Stimulated activated CD4-positive, alpha-beta T cell treated with anti-CD3 and anti-CD28 coated beads, Interleukin-1b, Interleukin-23, amount 100 ng/mL, for 24 hours (primary cell): ENCODE measurements at places on chromosomes 5 and 9.

- no peak for DNase-seq
Measured at GRCh38 chr5:1510151-1510561, 13.6 kb downstream of the LPCAT1 start.

GRCh38 chr9:124899845-124900244 is 37.9 kb downstream of the ARPC5L start:
- DNase-seq: no peak

DNA sequence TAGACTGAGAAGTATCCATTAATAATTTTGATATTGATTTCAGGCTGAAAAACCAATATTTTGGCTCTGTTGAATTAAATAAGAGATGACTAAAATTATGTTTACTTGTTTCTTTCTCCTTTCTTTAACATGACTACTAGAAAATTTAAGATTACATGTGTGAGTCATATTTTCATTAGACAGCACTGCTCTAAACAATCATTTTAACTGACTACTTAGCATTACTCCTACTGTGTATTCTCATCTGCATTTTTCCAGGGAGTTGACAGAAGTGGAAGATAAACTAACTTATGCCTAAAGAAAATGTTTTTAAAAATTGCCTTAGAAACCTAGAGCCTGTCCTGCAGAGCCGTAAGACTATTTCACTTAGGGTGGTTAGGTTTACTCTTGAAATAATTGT is 29.1 kb downstream of the TNC start:
- no peak for DNase-seq

GRCh38 chr5:157184117-157184670 is 3.6 kb downstream of the ITK start:
- no peak for DNase-seq

- DNase-seq: no peak
Measured at GRCh38 chr9:136241542-136241941, 4.1 kb downstream of the QSOX2 start.

DNA sequence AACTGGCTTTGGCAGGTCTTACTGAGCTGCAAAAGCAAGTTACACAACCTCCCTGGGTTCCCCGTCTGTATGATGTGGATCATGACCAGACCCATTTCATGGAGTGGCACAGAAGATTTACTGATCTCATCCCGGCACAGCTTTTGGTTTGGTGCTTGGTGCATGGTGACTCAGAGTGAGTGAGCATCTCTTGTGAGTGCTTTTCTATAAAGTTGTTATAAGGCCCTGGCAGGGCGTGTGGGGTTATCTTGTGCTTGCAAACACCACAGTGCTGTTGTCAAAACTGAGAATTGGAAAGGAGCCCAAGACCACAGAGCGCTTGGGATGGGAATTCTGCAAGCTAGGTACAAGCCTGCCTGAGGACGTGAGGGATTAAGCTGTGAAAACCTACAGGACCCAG is 425.2 kb downstream of the GADD45G start:
- no peak for DNase-seq

GRCh38 chr5:126610160-126610559 is 9.4 kb downstream of the PHAX start:
- no peak for DNase-seq

GRCh38 chr5:34675857-34676256 is 19.7 kb downstream of the RAI14 start:
- no peak for DNase-seq

DNA sequence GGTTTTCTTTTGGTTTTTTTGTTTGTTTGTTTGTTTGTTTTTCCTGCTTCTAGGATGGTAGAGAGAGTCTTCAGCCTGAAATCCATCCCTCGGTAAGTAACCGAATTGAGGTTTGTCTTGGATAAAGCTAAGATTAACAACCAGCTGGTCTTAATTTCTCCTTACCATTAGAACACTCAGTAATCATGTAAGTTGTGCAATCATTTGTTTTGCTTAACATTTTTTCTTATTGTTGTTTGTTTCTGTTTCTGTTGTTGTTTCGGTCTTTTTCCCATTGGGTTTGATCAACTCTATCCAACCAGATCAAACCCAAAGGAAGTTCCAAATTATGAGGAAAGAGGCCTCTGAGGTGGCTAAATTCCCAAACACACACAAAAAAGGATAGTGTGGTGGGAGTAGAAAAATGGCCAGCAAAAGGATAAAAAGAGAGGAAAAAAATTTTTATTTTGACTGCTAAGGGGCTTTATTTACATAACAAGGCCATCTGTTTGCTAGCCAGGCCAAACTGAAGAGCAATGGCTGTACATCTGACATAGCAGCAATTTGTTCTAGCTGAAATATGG is 49.6 kb upstream of the ANKRD31 start:
- DNase-seq: no peak

DNA sequence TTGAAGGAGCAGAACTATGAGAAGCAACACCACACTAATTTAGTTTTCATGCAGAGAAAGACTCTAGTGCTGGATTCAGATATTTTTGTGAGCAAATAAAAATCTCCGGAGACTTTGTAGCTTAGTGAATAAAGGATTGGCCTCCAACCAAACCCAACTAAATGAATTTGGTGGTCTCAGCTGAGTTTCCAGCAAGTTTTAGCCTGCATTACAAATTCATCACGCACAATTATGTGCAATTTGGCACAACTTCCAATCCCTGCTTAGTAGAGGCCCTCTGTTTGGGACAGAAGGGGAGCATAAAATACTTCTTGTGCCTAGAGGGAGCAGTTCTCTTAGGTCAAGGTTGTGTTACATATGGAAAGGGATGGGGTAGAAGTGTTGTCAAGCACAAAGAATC is 112.3 kb upstream of the ADAMTSL1 start:
- DNase-seq: no peak

- no peak for DNase-seq
Measured at GRCh38 chr5:60578315-60578714, 121.7 kb downstream of the DEPDC1B start.

GRCh38 chr9:135156525-135157510 is 69.3 kb downstream of the OLFM1 start:
- DNase-seq: no peak

- DNase-seq: no peak
Measured at GRCh38 chr9:98807070-98807813, at the start of gene GALNT12. GALNT12 (plus strand) TSS chr9:98807670; CDS start chr9:98807699, 29 bp downstream.

DNA sequence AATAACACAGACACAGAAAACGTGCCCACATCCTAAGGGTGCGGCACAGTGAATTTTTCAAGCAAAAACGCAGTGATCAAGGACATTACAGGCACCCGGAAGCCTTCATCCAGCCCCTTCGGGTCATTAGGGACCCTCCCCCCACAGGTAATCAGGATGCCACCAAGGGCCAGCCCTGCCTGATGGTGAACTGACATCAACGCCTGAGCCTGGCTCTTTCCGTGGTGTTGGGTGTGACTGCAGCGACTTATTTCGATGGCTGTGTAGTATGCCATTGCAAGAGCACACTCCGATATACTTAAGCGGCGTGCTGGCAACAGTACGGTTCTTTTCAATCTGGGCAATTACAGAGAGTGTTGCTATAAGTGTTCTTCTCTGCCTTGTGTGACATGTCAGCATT is 310.0 kb upstream of the IRX1 start:
- no peak for DNase-seq

GRCh38 chr9:108209132-108209685 is 646.6 kb downstream of the ACTL7B start:
- no peak for DNase-seq

- DNase-seq: no peak
Measured at GRCh38 chr9:68515326-68516017, 25.2 kb downstream of the TMEM252 start.

- DNase-seq: peak; percentile 16
Measured at GRCh38 chr5:76582230-76583162, 40.7 kb downstream of the F2RL2 start.

- DNase-seq: no peak
Measured at GRCh38 chr5:169978714-169979113, 1.6 kb downstream of the INSYN2B start.

DNA sequence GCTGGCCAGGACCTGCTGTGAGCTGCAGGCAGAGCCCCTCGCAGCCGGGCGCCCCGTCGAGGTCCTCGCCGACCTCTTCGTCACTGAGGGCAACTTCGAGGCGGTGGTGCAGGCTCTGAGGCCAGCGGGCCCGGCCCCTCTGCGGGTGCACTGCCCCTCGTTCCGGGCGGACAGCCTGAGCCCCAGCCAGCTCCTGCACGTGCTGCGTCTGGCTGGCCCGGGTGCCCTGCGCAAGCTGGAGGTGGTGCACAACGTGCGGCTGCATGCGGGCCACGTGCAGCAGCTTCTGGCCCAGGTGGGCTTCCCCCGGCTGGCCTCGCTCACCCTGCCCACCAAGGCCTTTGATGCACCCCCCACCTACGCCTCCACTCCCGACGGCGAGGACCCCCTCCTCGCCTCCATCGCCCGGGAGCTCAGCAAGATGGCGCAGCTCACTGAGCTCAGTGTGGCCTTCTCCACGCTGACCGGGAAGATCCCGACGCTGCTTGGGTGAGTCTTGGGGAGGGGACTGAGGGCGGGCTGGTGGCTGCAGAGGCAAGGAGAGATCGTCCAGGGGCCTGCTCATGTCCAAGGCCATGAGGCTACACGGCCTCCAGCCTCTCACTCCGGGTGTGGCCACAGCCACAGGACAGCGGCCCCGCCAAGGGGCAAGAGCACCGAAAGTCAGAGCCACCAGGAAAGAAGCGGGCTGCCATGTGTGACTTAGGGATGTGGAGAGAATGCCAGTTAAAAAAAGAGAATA is 825 bp downstream of the LRRC14B start:
- no peak for DNase-seq

DNA sequence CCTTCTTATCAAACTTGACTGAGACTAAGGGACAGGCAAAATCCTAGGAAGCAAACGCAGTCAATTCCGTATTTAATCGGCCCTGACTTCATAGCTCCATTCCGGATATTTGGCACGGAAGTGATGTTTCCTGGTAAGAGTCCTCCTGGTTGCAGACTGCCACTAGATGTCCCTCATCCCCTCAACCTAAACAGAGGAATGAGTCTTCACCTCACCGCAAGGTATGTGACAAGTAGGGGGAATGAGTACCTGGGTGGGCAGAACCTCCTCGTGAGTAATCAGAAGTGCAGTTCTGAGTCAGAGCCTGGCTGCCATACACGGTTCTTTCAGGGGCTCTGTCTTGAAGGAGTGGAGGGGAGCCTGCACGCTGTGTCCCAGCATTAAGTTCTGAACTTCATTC is 173.6 kb downstream of the MUSK start:
- no peak for DNase-seq

DNA sequence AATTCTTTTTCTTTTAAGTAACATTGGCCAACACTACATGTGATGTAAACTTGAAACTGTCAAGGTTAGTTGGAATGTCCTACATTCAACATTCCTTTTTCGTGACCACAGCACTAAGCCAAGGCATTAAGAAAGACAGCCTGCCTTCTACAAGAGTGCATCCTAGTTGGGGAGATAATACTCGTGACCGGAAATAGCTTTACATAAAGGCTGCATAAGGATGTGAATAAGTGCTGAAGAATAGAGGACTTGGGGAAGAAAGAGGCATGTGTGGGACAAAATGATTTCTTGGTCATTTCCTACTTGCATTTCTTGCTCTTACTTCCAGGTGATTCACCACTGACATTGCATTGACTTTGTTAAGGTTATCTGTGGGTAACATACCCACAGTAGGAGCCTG is 282.0 kb downstream of the DMRT2 start:
- DNase-seq: no peak

- DNase-seq: no peak
Measured at GRCh38 chr5:10704949-10705621, 55.9 kb downstream of the DAP start.

DNA sequence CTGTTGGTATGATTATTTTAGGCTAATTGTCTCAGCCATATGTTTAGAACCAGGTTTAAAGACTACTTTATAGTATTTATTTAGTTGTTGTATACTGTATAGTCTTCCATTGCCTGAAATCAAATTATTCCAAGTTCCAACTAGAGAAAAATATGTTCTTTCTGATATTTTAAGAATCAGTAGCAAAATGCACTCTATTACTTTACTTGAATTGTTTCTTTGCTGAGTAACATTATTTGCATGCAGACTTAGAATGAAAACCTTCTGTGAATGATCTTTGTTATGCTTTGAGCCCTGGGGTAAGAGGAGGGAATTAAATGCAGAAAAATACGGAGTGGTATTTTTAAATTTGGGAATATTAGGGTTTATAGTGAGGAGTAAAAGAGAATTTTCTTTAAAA is 47.9 kb downstream of the MEGF10 start:
- DNase-seq: no peak

GRCh38 chr5:173790177-173790719 is 97.9 kb upstream of the CPEB4 start:
- no peak for DNase-seq

DNA sequence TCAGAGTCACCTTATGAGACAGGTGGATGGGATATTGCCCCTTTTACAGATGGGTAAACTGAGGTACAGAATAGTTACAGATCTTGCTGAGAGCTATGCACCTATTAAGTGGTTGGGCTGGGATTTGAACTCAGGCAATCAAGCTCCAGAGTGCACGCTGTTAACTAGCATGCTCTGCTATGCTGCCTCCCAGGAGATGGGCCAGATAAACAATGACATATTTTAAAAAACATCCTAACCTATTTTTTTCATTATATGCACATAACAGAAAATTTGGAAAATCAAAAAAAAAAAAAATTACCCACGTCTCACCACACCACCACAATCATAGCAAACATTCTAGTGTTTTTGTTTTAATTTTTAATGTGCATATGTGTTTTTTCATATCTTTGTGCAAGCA is 123.4 kb upstream of the STC2 start:
- DNase-seq: no peak

DNA sequence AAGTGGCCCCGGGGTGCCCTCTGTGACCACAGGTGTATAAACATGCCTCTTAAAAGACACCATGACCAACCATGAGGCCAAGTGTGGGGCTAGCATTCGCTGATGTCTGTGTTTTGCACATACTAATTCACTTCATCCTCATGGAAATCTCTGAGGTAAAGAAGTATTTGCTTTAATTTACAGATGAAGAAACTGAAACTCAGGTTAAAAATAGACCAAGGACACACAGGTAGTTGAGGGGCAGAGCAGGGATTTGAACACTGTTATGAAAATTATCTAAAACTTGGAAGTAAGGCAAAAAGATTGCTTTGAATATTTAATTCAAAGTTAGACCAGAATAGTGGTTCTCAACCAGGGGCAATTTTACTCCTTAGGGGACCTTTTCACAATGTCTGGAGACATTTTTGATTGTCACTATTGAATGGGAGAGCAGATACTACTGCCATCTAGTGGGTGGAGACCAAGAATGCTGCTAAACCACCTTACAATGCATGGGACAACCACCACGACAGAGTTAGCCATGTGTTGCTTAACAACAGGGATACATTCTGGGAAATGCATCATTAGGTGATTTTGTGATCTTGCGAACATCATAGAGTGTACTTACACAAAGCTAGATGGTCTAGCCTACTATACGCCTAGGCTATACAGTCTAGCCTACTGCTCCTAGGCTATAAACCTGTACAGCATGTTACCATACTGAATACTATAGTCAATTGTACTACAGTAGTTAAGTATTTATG is 8.0 kb upstream of the FXN start:
- no peak for DNase-seq

DNA sequence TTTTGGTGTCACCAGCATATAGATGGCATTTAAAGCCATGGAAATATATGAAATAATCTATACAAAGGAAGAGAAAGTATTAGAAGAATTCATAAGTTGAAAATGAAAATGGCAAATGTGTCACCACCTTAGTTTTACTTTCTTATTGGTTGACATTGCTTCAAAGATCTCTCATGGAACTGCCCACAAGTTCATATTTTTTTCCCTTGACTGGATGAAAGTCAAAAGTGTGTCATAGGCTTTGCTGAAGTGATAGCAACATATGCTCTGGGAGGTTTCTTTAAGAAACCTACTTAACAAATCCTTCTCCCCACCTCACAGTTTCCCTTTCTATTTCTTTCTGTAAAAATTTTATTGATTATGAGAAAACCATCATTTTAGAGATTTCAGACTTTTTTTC is 127.2 kb downstream of the VPS13A start:
- DNase-seq: no peak
